ENCODE measurements at places on chromosomes 2 and 18.

- no peak for DNase-seq
These were observed 275.7 kb upstream of the KYNU start for GRCh38 chr2:142601794-142602193.

DNA sequence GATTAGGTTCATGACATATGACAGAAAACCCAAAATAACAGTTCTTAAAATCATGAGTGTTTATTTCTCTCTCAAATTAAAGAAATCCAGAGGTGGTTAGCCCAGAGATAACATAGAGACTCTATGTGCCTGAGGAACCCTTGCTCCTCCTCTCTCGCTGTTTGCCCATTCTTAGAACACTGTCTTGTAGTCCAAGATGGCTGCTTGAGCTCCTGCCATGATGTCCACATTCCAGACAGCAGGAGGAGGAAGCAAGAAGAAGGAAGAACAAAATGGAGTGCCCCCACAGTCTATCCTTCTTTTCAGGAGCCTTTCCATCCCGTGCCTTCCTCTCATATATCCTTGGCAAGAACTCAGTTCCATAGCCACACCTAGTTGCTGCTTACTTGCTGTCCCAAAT, 13.9 kb upstream of the ST8SIA5 start:
- no peak for DNase-seq

GRCh38 chr2:3725458-3726250, 22.3 kb downstream of the DCDC2C start:
- DNase-seq = no peak

GRCh38 chr2:204738721-204739120, 193.4 kb downstream of the PARD3B start:
- DNase-seq = peak; percentile 61

DNA sequence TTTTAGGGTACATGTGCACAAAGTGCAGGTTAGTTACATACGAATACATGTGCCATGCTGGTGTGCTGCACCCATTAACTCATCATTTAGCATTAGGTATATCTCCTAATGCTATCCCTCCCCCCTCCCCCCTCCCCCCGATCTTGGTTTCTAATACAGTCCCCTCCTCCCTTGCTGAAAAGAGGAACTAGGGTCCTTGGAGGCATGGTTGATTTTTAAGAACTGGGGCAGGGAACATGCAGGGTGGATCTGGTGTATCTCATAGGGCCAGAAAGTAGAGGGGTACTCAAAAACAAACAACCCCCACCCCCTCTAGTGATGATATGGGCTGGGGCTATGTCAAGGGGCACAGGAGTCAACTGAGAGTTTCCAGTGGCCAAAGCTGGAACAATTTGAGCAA, 153.4 kb downstream of the UBR3 start:
- no peak for DNase-seq

GRCh38 chr2:160252278-160252887, 52.3 kb upstream of the ITGB6 start:
- peak; percentile 46 for DNase-seq

DNA sequence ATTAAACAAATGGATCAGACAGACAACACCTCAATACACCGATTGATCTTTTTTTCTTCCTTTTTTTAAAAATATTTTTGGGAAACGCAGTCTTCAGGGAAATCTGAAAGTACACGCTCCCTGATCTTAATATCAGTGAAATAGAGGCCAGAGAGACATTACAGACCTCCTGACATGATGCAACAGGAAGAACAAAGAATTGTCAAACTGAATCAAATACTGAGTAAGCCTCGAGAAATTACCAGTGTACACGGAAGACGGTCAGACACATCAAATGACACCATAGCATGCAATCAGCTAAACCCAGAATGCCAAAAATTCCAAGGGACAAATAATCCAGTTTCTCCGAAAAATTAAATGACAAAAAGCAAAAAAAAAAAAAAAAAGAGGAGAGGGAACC, 80.2 kb upstream of the NFU1 start:
- DNase-seq = peak; percentile 22

Measured in fibroblast of skin of right biceps (primary cell).